CD4-positive, alpha-beta T cell treated with Interleukin-17A for 1 hour (primary cell): ENCODE measurements at places on chromosomes 2 and 18.

GRCh38 chr2:182713601-182714000 lies 2.5 kb upstream of the DNAJC10 start:
- DNase-seq, result peak; percentile 5

- DNase-seq, result no peak
Observed at GRCh38 chr18:62335494-62335893, 10.4 kb downstream of the TNFRSF11A start.

DNA sequence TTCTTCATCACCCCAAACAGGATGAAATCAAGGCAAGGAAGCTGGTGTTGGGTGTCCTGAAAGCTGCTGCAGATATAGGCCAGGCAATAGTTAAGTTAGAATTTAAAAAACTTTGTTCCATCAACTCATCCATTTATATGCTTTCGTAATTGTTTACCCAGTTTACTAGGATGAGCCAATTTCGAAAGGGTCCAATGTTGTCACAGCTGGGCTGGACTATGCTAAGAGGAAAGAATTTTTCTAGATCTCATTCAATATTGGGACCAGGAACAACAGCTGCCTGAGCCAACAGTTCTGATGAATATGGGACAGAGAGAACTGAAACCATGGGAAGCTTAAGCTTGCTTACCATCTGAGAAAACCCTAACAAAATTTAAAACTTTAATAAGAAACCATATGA lies 21.6 kb upstream of the SP3 start:
- no peak for DNase-seq

DNA sequence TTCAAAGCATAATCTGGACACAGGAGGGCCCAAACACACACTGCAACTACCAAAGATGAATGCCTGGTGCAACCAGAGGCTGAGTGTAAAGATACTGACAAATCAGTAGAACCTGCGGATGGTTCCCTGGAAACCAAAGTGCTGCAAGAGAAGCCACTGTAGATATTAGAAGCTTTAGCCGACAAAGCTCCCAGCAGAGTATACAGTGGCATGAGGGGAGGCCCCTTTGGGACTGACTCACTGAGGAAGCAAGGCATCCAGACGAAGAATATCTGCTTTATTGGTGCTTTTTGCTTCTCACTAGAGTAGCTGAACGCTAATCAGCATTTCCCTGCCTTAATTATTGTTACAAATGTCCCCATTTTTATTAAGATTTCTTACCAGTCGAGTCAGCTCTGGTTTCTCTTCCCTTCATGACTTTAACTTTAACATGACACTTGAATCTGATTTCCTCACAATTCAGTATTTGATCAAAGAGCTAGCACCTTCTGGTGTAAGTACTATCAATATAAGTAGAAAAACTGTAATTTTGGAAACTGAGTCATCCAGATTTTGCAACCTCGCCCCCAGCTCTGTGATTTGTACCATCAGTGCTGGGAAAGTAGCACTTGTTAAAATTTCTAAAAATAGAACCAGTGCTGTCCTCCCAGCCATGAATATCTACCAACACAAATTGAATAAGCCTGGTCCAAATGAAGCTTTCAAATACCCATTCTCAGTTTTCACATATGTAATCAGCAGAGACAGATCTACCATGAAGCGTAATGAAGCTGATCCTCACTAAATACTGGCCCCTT lies 34.2 kb downstream of the FIGN start:
- no peak for DNase-seq

GRCh38 chr2:157178874-157179273 lies 78.6 kb upstream of the GALNT5 start:
- no peak for DNase-seq

GRCh38 chr2:11155381-11156035 lies at the start of gene SLC66A3:
SLC66A3 (plus strand) TSS chr2:11155467; CDS start chr2:11155547, 80 bp downstream.
- no peak for DNase-seq

GRCh38 chr2:154170400-154170799 lies 298.7 kb downstream of the GALNT13 start:
- DNase-seq, result no peak

DNA sequence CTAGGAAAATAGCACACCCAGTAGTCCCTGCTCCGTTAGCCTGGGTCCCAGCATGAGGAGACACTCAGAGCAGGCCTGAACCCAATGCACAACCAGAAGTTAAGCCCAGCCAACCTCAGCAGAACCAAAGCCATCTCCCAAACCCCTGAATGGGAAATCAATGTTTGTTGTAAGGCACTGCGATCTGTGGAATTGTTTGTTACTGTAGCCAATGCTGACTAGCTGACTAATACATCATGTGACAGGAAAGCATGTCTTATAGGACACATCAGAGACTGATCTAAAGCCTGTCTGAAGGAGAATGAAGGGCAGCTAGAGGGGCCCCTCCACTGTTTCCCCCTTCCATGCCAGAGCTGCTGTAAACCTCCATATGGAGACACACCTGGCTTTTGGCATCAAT lies 96.4 kb downstream of the MARCHF4 start:
- DNase-seq, result no peak

DNA sequence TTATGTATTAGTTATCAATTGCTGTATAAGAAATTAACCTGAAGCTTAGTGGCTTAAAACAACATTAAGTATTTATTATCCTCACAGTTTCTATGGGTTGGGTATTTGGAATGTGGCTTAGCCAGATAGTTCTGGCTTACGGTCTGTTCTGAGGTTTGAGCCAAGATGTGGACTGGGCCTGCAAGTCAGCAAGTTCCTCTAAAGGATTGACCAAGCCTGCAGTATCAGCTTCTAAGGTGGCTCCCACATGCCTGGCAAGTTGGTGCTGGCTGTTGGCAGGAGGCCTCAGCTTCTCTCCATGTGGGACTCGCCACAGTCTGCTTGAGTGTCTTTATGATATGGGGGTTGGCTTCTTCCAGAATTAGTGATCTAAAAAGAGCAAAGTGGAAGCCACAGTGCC lies 45.0 kb upstream of the TCF4 start:
- DNase-seq, result no peak

- peak; percentile 84 for DNase-seq
Observed at GRCh38 chr2:96637385-96638143, 548 bp downstream of the KANSL3 start.

- no peak for DNase-seq
Observed at GRCh38 chr2:123826729-123827271, 198.3 kb upstream of the CNTNAP5 start.

GRCh38 chr2:220065581-220065980 lies 438.2 kb downstream of the SLC4A3 start:
- DNase-seq, result no peak

- DNase-seq, result peak; percentile 34
Observed at GRCh38 chr2:179020156-179020750, 29.7 kb downstream of the CCDC141 start.

DNA sequence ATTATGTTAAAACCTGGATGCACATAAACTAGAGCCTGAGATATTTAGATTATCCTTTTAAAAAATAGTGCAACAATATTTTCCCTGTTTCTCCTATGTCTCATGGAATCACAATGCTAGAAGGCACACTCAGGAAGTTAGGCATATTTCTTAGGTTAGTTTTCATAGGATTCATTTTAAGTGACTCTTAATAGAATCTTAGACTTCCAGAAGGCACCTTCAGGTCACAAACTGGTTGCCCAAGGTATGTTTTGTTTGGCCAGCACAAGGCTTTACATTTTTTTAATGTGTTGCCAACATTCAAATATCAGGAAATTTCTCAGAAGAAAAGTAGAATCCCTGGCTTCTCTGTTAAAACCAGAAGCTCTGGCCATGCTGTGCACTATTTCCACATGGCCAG lies 129.3 kb downstream of the LNPK start:
- no peak for DNase-seq

DNA sequence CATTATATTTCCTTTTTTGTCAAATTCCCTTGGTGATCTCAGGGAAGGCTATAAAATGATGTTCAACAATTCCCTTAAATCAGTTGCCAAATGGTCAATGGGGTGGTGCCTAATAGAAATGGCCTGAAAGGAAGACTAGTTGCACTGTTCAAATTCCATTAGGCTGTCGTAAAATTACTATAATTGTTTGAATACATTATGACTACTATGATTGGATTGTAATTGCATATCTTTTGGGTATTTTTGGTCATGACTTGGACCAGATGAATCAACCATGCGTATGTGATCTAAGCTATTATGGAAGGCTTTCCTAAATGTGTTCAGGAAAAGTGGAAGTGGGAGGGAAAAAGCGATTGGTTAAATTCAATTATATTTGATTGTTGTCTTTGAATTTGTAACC lies 41.3 kb upstream of the KCNE4 start:
- DNase-seq, result no peak

DNA sequence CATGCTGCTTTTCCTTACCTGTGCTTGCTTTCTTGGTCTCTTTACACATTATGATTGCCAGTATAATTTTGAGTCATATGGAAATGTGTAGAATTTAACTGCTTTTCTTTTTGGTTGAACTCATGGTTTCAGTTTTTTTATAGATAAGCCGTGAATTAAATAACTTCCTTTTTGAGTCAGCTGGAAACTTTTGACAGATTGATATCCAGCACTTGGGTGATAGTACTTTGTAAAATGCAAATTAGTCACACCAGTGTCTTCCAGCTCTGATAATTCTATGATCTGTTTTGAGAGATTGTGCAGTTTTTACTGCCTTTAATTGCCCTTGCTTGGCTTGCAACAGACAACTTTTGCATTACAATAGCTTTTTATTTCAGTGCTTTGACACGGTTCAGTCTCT lies 86.4 kb downstream of the NCOA1 start:
- no peak for DNase-seq

DNA sequence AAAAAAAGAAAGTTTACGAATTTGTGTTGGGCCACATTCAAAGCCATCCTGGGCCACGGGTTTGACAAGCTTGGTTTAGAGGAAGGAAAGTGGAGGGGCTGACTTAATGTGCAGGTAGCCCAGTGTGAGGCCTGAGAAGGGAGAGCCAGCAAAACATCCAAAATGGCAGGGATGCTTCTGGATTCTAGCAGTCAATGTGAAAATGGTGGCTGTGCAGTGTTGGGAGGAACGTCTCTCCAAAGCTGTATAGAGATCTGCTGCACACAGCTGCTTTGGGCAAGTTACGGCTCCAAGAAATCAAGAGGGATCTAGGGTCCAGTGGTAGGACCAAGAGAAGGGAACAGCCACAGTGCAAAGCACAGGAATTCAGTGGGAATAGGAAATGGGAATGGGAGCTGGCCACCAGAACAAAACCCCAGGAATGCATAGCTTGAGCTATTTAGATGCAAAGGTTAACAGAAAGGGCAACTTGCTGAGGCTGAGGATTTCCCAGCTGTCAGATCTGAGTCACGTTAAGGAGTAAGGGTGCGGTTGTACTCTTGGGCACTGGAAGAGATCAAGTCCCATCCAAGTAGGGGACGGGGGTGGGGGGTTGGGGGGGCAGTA lies 70.6 kb downstream of the B3GNT2 start:
- no peak for DNase-seq

DNA sequence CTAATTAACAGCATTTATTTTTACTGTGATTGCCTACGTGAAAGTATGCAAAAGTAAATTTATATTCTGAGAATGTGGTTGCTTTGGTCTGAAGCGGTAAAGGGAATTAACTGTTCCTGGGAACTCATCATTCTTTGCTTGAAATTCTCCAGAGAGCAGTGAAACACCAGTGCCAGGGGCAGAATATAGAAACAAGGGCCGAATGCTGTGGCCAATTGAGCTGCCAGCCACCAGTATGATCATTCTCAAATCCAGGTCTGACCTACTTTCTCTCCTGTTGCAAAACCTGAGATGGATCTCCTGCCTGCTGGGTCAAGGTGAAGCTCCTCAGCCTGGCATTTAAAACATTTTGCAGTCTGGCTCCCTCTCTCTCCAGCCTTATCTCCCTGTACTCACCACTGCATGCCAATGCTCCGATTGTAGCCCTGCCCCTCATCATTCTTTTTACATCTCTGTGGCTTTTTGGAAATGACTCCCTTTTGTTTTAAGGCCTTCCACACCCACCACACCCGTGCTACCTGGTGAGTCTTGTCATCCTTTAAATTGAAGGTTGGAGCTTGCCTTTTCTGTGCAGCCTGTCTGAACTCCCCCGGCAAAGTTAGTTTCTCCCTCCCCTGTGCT lies 94.5 kb upstream of the TMEM178A start:
- DNase-seq, result no peak
